ENCODE measurements at places on chromosomes 16 and 17.
A peak's percentile ranks its signal among the peaks of the same experiment; 100 is the strongest.

DNA sequence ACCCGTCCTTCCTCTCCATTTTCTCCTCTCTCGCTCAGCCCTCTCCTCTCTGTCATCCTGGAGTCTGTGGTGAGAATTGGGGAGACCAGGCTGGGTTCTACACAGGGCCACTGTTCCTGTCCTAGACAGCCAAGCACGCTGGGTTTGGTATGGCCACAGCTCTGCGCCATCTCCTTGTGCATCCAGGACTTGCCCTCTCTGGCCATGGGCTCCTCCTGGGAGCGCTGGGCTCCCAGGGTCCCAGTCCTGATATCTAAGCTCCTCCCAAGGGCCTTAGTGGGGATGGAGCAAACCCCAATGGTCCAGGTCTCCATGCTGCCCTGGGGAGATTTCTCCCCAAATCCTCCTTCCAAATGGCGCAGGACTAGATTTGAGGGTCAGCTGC, 27.2 kb upstream of the ITGA3 start:
- no peaks in the 10 kb centered on the region for H3K36me3 ChIP-seq
- H3K4me1 ChIP-seq = peaks cover 29% of the 10 kb centered on the region
- no peaks in the 10 kb centered on the region for H3K27me3 ChIP-seq
- no peak overlapping the region for H3K27ac ChIP-seq
- DNase-seq = no peak

GRCh38 chr16:14559809-14560241, 70.2 kb downstream of the PARN start:
- no peaks in the 10 kb centered on the region for H3K27me3 ChIP-seq
- H3K27ac ChIP-seq = no peak overlapping the region
- no peaks in the 10 kb centered on the region for H3K4me1 ChIP-seq
- peaks cover 11% of the 10 kb centered on the region for H3K36me3 ChIP-seq
- DNase-seq = no peak

GRCh38 chr16:68082629-68083238, 2.4 kb upstream of the NFATC3 start:
- no peaks in the 10 kb centered on the region for H3K27me3 ChIP-seq
- H3K4me3 ChIP-seq = no peak overlapping the region
- peaks cover 77% of the 10 kb centered on the region for H3K4me1 ChIP-seq
- no peak overlapping the region for H3K27ac ChIP-seq
- no peak for DNase-seq

DNA sequence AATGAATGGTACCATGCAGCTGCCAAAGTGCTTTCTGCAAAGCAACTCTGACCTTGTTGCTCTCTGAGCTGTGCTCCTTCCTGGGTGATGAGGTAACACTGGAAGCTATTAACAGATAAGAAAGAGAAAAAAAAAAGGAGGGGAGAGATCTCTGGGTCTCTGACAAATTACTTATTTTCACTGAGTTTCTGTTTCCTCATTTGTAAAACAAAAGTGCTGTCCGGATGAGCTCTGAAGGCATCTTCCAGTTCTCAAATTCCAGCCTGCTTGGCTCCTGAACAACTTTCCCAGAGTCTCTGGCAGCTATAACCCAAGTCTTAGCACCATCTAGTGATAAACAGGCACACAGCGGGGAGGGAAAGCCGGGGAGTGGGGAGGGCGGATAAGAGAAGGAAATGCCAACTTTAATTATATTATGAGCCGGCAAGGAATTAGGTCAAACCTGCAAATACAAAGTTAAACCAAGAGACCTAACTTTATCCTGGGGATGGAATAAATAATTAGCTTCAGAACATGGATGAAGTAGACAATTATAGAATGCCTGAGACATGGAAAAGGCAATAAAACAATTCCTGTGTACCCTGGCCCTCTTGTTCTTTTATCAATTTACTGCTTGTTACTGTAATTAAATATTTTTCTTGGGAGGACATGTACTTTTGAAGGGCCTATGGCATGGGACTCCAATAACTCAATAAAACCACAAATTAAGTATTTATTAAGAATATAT, 61.3 kb upstream of the KIFC3 start:
- H3K27me3 ChIP-seq = no peaks in the 10 kb centered on the region
- H3K36me3 ChIP-seq = no peaks in the 10 kb centered on the region
- DNase-seq = peak; percentile 46
- H3K4me3 ChIP-seq = no peak overlapping the region
- no peaks in the 10 kb centered on the region for H3K4me1 ChIP-seq

DNA sequence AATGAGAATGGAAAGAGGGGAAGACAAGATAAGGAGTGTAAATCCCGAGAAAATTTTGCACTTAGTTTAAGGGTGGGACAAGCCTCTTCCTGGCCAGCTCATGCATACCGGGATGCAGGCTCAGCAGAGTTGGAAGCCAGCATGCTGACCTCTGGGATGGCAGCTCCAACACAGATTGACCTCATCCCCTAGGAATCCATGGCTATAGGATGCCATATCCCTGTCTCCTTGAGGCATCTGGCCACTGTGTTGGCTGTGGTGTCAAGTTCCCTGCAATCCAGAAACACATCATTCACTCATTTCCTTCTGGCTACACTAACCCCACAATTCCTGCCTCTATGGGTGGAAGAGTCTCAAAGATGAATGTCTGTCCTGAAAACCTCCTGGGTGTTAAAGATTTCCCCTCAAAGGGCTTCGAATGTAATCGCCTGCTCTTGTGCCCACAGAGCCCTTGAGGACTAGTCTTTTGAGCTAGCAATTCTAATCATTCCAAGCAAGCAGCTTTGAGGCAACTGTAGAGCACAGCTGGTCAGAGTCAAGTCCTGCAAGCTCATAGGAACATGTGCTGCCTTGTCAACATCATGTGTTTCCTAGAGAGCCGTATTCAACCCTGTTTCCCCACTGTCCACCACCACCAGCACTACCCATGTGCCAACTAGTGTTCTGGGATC, 141.4 kb downstream of the PMP22 start:
- H3K36me3 ChIP-seq = no peaks in the 10 kb centered on the region
- no peaks in the 10 kb centered on the region for H3K27me3 ChIP-seq

DNA sequence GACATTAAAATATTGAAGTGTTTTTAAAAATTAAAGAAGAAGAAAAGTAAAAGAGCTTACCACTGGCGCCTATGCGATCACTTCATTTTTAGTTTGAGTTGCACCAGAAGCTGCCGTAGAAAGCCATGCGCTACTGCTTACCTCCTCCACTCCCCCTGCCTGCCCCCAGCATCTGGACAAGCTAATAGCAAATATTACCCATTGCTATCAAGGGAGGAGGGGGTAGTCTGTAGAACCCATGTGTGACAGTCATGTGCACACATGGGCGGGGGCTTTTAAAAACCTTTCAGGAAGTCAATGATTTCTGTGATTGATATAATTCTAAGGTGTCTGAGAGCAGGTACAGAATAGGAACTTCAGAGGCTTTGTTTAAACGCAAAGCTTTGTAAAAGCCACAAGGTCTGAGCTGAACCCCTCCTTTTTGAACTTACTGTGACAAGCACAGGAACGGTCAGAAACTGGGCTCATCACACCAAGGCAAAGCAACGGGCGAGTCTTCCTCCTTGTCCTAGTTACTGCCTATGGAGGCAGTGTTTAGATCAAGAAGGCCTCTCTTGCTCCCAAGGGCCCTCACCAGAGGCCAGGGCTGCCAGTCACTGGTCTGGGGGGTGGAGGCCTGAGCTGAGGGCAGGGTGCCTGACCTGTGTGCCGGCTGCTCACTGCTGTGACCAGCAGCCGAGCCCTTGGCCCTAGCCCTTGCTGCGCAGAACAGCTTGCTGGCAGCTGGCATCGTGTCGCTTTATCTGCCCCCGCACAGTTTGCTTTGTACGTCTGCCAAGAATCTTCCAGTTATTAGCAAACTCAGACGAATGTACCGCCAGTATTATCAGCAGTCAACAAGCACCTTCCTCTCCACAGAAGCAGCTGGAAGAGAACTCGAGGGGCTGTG, 15.0 kb downstream of the GINS2 start:
- peak; percentile 65 for DNase-seq
- no peak overlapping the region for H3K27ac ChIP-seq
- no peaks in the 10 kb centered on the region for H3K27me3 ChIP-seq
- H3K36me3 ChIP-seq = peaks cover 24% of the 10 kb centered on the region
- H3K4me1 ChIP-seq = no peaks in the 10 kb centered on the region

DNA sequence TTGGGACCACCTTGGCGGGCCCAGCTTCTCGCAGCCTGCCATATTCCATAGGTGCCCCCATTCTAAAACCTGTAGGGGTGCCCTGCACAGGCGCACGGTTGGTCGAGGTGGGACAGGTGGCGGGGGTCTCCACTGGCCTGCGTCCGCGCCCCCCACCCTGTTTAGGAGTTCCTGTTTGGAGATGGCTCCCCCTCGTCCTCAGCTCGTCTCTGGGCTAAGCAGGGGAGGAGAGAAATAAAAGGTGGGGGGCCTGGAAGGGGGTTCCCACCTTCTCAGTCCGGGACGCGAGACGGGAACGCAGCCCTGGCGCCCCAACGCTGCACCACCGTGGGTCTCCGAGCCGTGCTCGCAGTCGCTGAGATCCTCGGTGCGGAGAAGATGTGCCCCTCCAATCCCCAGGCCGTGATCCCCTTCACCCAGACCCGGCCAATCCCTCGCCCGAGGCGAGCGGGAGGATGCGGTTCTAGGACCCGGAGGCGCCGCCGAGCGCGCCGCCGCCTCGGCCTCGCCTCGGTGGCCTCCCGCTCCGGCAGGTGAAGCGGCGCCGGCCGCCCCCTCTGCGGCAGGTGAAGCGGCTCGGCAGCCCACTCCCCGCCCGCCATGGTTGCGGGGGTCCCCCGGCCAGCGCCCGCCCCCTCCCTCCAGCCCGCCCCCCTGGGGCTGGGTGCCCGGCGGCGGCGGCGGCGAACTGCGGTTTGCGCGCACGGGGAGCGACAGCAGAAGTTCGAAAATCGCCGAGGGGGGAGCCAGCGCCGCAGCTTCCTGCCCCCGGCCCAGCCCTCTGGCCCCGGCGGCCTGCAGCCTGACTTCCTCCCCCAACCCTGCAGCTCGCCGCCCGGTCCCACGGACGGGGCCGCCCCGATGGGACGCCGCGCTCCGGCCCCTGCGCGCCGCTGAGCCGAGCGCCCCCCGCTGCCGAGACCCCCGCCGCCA, at the start of gene FMNL1:
FMNL1 (plus strand) TSS at position 805 of the 933 bp plus-strand sequence. CDS start 240 bp downstream, outside the sequence.
- no peaks in the 10 kb centered on the region for H3K27me3 ChIP-seq
- peaks cover 52% of the 10 kb centered on the region for H3K4me1 ChIP-seq
- H3K27ac ChIP-seq = peak within 1 kb of the TSS; percentile 96
- no peaks in the 10 kb centered on the region for H3K36me3 ChIP-seq
- no peak for DNase-seq
- H3K4me3 ChIP-seq = peak within 1 kb of the TSS; percentile 95

GRCh38 chr16:19898924-19899604, 14.4 kb upstream of the GPRC5B start:
- H3K27me3 ChIP-seq = peaks cover 6% of the 10 kb centered on the region
- no peaks in the 10 kb centered on the region for H3K36me3 ChIP-seq
- no peak overlapping the region for H3K4me3 ChIP-seq
- H3K4me1 ChIP-seq = peaks cover 2% of the 10 kb centered on the region

- H3K27me3 ChIP-seq = peaks cover 94% of the 10 kb centered on the region
- H3K27ac ChIP-seq = no peak overlapping the region
- peaks cover 19% of the 10 kb centered on the region for H3K4me1 ChIP-seq
- DNase-seq = no peak
Measured at GRCh38 chr17:38602453-38602852, 3.3 kb downstream of the SRCIN1 start.

GRCh38 chr17:80053102-80053501, 16.7 kb downstream of the CCDC40 start:
- H3K27me3 ChIP-seq = no peaks in the 10 kb centered on the region
- no peak overlapping the region for H3K27ac ChIP-seq
- H3K4me1 ChIP-seq = no peaks in the 10 kb centered on the region
- H3K4me3 ChIP-seq = no peak overlapping the region
- DNase-seq = no peak

DNA sequence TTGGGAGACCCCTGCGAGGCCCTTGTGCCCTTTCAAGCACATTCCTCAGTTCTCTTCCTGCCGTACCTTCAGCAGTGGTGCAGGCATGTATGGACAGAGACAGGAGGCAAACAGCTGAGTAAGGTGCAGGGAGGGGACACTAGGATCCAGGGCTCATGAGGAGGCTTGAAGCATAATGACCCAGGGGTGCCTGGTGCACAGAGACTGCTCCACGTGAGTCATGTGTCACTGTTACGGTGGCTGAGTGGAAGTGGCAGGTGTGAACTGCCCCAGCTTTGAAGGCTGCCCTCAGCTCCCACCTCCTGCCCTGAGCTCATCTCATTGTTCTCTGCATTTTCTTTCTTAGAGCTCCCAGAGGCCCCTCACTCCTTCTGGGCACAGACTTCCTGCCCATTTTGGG, 124.8 kb downstream of the NTN1 start:
- H3K36me3 ChIP-seq = no peaks in the 10 kb centered on the region
- no peak overlapping the region for H3K4me3 ChIP-seq
- peaks cover 10% of the 10 kb centered on the region for H3K27me3 ChIP-seq
- H3K27ac ChIP-seq = no peak overlapping the region
- no peaks in the 10 kb centered on the region for H3K4me1 ChIP-seq

DNA sequence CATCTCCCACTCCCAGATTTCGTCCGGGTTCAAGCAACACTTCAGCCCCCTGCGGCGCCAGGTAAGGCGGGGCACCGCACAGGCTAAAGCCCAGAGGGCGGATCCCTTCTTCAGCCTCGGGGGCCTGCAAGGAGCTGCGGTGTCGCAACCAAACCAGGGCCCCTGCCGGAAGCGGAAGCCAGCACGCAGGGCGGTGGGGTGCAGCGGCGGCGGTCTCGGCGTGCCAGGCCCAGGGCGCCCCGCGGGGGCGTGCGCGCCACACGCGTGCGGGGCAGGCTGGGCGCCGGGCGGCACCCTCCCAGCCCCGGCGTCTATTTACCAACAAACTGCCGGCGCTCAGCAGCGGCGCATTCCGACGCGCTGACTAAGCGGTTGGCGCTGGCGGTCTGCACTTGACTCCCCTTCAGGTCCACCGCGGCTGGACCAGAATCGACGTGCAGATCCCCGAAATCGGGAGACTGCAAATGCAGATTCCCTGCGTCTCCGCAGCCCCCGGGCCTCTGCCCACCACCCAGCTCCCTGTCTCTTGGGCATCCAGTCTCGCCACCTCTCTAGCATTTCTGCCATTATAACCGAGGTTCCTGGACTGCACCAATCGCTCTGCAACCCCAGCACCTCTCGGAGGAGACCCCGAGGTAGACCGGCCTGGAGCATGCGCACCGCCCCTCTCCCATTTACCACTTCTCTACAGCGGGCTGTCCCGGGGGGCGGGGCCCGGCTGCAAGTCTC, 421 bp upstream of the DLX4 start:
- no peak overlapping the region for H3K27ac ChIP-seq
- DNase-seq = peak; percentile 84
- peaks cover 59% of the 10 kb centered on the region for H3K4me1 ChIP-seq

- peaks cover 21% of the 10 kb centered on the region for H3K4me1 ChIP-seq
- H3K27ac ChIP-seq = no peak overlapping the region
- DNase-seq = peak; percentile 64
- peak overlapping the region; percentile 4 for H3K4me3 ChIP-seq
- H3K27me3 ChIP-seq = no peaks in the 10 kb centered on the region
- H3K36me3 ChIP-seq = no peaks in the 10 kb centered on the region
Measured at GRCh38 chr16:48378836-48379235, 6.4 kb downstream of the SIAH1 start.

- peak; percentile 82 for DNase-seq
- peaks cover 10% of the 10 kb centered on the region for H3K36me3 ChIP-seq
- no peaks in the 10 kb centered on the region for H3K27me3 ChIP-seq
- H3K27ac ChIP-seq = peak overlapping the region; percentile 40
- H3K4me1 ChIP-seq = peaks cover 74% of the 10 kb centered on the region
Measured at GRCh38 chr17:63433746-63434591, 12.1 kb downstream of the CYB561 start.

All from common myeloid progenitor, CD34-positive (primary cell).